ENCODE measurements at places on chromosomes 3 and 15.

DNA sequence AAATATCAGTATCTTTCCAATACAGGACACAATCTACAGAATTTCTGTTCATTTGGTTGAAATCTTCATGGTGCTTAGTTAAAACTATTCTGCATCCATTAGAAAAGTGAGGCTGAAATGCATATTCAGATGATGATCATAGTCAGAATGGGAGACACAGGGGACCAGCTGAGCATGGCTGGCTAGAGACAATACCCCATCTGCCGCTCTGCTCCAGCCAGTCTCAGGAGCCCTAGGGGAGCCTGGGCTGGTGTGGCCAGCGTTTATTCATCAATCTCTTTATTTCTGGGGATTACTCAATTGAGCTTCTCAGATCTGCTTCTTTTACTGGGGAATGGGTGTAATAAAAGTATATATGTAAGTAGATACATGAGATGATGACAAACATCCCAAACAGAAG is 470.9 kb upstream of the CDIN1 start:
- DNase-seq: no peak

- no peak for DNase-seq
Observed at GRCh38 chr3:46059432-46059831, 32.1 kb upstream of the XCR1 start.

DNA sequence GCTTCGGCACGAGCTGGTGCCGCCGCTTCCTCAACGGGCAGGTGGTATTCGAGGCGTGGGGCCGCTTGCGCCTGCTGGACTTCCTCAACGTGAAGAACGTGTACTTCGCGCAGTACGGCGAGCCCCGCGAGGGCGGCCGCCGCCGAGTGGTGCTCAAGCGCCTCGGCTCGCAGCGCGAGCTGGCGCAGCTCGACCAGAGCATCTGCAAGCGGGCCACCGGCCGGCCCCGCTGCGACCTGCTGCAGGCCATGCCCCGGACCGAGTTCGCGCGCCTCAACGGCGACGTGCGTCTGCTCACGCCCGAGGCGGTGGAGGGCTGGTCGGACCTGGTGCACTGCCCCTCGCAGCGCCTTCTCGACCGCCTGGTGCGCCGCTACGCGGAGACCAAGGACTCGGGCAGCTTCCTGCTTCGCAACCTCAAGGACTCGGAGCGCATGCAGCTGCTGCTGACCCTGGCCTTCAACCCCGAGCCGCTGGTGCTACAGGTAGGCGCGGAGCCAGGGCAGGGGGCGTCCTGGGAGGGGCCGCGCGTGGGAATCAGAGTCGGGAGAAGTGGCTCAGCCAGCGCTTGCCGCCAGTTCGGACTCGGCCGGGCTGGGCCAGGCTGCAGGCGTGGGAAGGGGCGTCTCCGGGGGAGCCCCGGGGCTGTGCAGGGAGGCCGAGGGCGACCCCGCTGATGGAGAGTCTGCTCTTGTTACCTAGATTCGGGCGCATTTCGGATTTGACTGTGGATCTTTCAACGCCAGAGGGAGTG is 1.1 kb downstream of the DIPK2A start:
- DNase-seq: peak; percentile 27

- DNase-seq: no peak
Observed at GRCh38 chr3:127578168-127578567, 12.4 kb downstream of the TPRA1 start.

GRCh38 chr15:32671339-32672325 is 30.1 kb downstream of the SCG5 start:
- DNase-seq: no peak

DNA sequence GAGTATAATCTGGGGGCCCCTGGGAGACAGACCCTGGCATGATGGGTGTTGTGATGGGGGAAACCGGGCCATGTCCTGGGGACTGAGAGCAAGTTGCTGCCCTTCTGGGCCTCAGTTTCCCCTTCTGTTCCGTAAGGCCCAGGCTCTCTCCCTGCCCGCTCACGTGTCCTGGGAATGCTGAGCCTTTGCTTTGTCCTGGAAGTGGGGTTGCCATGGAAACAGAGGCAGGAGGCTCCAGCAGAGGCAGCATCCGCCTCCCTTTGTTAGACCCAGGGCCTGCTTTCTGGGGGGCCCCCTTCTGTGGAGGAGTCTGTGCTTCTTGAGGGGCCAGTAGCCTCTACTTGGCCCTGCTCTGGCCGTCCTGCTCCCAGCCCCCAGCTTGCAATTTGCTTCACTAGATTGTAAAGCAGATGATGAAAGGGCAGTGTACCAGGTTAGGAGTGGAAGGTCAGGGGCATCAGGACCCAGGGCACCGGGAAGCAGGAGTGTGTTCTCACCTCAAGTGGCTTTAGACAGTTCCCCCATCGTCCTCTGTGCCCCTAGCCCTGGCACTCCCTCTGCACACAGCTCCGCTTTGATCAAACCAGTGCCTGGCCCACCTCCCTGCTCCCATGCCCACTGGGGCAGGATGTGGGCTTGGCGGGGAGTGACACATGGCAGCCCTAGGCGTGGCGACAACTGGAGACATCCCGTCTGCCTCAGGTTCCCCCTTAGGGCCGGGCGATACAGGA is 105.6 kb downstream of the FBLN2 start:
- no peak for DNase-seq

GRCh38 chr3:28646435-28646834 is 297.8 kb upstream of the AZI2 start:
- no peak for DNase-seq

- no peak for DNase-seq
Observed at GRCh38 chr15:65909831-65910230, 40.5 kb downstream of the RAB11A start.

DNA sequence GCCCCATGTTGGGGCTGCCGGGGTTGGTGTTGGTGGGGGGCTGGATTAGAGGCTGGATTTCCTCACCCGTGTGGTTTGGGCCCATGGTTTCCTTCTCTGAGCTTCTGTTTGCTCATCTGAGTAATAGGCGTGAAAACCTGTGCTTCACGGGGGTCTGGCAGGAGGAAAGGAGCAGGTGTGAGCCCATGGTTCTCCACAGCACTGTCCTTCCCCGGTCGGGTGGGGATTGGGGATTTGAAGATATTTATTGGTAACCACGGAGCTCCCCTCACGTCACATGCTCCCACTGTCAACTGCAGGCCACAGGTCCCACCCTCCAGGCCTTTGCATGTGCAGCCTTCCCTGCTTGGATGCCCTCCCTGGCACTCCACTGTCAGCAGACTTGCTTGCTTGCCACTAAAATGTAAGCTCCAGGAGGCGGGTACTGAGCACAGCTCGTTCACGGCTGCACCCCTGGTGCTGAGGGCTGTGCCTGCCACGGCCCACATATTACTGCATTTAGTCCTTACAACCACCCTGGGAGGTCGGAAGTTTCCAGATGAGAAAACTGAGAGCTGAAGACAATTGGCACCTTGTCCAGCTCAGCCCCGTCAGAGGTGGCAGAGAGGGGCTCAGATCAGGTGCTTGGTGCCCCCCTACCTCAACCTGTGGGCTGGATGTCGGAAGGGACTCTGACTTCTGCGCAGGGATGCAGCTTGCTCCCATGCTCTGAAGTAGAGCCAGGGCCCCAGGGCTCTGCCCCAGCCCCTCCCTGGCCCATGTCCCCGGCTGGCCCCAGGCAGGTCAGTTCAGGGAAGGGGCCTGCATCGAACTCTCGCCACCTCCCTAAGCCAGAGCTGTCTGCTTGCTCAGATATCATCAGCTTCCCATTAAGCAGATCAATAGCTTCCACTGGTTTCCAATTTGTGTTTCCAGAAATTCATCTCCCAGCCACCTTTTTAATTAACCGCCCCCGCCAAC is 29.4 kb upstream of the IQSEC1 start:
- no peak for DNase-seq

GRCh38 chr3:24232784-24233183 is 261.9 kb downstream of the THRB start:
- DNase-seq: no peak

GRCh38 chr3:138461246-138461645 is 26.8 kb downstream of the ESYT3 start:
- no peak for DNase-seq

DNA sequence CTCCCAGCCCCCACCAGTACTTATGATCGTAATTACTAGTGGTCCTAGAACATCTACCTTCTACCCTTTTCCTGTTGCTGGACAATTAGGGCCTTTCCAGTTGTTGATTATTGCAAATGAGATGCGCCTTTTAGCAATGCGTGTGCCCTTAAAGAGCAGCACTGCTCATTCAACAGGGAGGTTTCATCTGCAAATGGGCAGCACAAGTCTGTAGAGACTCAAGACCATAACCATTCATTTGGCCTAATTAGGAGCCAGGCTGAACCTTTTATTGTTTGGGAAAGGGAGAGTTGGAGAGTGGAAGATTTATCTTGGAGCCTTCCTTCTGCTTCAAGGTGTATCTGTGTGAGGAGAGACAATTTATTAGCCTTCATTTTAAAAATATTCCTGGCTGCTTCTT is 42.3 kb downstream of the BOC start:
- DNase-seq: no peak

GRCh38 chr3:188742755-188743550 is 428.8 kb upstream of the TPRG1 start:
- no peak for DNase-seq

DNA sequence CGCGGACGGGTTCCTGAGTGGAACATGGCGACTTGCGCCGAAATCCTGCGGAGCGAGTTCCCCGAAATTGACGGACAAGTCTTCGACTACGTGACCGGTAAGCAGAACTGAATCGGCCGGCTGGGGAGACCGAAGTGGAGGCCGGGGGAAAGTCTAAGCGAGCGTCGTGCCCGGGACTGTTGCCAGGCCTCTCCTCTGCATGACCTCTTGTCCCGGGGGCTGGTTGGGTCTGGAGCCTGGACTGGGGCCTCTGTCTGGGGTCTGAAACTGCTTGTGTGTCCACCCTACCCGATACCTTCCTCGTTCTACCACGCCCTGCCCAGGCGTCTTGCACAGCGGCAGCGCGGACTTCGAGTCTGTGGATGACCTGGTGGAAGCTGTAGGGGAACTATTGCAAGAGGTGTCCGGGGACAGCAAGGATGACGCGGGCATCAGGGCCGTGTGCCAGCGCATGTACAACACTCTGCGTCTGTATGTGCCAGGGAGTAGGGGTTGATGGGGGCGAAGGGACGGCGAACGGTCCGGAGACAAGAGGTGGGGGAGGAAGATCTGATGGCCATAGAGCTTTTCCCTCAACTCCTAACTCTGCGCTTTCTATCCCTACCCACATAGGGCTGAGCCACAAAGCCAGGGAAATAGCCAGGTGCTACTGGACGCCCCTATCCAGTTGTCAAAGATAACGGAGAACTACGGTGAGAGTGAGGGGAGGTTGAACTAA is at the start of gene ABCF3:
Gene ABCF3 (plus strand): TSS at position 16 of the 718 bp plus-strand sequence. CDS start 9 bp downstream, at position 25.
- DNase-seq: no peak

- DNase-seq: no peak
Observed at GRCh38 chr15:36414670-36415069, 164.8 kb upstream of the CDIN1 start.

DNA sequence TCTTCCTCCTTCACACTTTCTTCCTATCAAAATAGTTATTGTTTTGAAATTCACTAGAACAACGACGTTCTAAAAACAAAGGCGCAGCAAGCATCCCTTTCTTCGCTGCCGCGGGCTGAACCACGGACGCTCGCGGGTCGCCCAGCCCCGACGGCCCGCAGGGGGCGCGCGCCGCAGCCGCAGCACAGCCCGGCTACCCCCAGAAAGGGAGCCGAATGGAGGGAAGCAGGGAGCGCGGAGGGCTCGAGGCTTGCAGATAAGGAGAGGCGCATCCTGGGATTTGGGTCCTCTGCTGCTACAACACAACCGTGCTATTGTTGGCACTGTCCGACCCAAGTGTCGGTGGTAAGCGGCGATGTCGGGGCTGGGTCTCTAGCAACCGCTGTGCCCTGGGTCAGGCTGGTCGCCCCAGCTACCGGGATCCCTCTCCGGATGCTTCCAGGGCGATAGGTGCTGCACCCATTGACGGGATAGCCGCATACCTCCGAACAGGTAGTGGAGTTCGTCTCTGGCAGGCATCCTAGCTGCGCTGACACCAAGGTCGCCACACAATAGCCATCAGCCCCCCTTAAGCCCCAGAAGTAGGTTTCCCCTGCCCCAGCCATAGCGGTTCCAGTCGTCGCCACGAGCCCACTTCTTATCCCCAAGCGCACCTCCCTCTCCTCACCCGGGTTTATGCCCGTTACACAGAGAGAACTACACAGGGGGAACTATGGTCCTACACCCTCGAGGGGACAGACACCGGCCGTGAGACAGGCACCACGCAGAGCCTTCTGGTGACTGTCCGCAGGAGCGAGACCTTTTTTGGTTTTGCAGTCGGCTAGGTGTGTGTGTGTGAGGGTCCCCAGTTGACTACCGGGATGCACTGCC is 6.0 kb downstream of the ONECUT1 start:
- DNase-seq: no peak

- DNase-seq: no peak
Observed at GRCh38 chr3:189149203-189149602, 22.6 kb upstream of the TPRG1 start.

- no peak for DNase-seq
Observed at GRCh38 chr3:32414522-32415202, 23.0 kb downstream of the CMTM7 start.

- no peak for DNase-seq
Observed at GRCh38 chr3:18370672-18371071, 54.5 kb downstream of the SATB1 start.

DNA sequence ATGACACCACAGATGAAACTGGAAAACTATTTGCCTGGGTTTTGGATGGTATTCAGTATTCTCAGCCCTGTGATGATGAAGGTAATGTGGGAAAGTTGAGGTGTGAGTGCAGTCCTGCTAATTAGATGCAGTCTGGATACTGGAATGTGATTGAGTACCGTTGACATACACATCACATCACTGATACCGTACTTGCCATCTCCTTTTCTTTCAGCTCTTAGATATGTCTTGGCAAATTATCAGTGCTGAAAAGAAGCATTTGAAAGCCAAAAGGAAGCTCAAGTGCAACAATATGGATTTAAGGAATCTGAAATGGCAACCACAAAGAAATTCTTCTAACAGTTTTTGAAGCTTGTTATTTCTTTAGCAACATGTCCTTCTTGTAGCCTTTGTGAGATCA is 381.4 kb upstream of the TGFBR2 start:
- DNase-seq: no peak

GRCh38 chr15:61974759-61975158 is 85.5 kb downstream of the VPS13C start:
- no peak for DNase-seq
